ENCODE measurements at places on chromosomes 6 and 20. TPM values are rescaled to one million over a fixed set of nuclear protein-coding genes. Genes with fewer than 3 reads are reported as not detected.
A peak's percentile ranks its signal among the peaks of the same experiment; 100 is the strongest.

- peak; percentile 44 for DNase-seq
Observed at GRCh38 chr6:129251669-129252376, 368.9 kb downstream of the LAMA2 start.

DNA sequence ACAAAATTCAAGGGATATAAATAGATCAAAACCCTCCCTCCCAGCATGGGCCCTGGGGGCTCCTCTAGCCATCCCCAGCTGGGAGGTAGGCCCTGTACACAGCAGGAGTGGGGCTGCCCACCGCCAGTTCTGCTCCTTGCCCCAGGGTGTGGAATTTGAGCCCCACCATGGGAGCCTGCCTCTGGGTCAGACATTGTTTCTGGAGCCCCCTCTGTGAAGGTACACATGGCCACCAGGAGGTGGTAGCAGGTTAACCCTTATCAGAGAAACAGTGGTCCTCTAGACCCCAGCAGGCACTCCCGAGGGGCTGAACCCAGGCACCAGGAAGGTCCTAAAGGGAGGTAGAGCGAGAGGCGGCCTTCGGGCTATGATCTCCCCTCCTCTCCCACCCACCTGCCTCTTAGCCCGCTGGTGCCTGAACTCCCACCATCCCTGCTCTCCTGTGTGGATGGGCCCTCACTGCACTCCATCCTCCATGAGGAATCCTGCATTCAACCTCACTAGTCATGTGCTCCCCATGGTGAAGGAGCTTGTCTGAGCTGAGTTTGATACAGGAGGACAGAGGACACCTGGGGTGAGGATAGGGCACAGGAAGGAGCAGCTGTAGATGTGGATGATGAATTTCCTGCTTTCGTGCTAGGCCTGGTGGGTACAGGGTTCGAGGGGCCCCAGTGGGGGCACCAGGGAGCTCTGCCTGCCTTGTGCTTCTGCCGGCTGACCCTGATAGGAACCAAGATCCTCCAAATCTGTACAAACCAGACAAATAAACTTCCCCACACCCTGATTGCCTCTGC lies 114.9 kb downstream of the GRM4 start:
- no peak for DNase-seq

The NRN1 gene
- not detected for total RNA-seq

- DNase-seq, result no peak
Observed at GRCh38 chr6:162211022-162211421, 516.5 kb downstream of the PRKN start.

DNA sequence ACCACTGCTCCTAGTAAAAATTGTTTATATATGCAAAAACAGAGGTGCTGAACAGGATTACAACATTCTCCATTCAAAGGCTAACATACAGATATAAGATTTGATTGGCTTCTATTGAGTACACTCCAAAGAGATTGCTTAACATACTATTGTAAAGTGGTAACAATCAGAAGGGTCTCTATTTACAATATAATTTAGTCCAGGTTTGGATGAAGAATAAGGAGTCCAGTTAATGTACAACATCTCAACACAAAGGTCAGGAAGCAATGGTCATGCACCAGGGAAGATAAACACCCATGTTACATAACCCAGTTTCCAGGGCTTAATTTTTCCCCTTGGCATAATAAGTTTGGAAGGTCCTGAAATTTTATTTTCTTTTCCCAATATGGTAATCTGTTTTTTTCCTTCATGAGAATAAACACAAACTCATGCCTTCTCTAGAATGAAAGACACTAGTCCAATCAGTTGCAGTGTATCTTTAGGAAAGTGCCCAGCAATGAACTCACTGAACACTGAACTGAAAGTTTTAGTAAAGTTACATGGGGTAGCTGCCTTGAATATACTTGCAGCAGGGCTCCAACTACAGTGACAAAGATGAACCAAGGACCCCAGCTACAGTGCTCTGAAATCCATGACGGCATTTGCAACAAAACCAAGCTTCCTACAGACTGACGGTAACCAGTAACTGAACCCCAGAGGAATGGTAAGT lies 255.3 kb upstream of the GJE1 start:
- no peak for DNase-seq

The PRPH2 gene
- total RNA-seq, result 0.05 TPM

DNA sequence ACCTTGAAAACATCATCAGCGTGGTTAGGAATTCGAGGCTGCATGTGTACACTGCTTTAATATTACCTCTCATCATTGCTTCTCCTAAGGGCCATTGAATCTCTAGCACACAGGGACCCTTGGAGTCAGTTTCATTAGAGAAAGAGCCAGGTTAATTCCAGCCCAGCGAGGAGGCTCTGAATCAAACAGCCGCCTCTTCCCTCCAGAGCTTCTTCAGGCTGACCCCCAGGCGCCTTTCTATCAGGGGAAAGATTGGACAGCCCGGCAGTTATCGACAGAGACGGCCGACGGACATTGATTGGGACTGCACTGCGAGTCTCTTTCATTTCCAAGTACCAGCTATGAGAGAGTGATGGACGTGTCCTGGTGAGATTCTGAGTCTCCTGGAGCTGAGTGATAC lies 159.2 kb downstream of the ANKRD60 start:
- DNase-seq, result no peak

The SLC17A3 gene
- not detected for total RNA-seq

DNA sequence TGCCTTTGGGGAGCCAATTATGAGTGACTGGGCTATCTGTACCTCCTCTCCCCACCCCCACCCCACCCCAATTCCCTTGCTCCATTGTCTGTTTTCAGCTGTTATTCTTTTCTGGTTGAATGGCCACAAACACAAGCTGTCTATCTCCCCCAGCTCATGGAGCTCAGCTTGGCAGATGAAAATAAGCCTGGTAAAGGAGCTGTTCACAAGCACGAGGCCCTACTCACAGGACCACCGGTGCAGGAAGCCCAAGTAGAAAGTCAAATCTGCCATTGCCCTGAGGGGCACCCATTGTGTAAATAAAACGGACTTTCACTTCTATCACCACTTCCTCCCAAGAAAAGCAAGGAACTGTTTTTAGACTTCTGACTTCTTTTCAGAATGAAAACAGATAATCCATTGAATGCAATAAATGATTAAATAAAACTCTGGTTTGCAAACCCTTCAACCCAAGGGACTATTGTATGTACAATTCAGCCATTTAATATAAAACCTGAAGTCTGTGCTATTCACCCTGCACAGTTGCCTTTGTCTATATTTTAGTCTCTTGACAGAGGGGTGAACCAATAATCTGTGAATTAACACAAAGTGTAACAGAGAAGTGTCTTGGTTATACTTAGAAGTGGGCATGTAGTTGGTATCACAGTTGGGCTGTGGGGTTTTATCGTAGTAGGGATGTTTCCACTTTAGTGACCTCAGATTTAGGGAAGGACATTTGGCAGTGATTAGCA lies 27.7 kb downstream of the RIPOR2 start:
- DNase-seq, result no peak

GRCh38 chr6:152100183-152100618 lies 292.7 kb downstream of the ESR1 start:
- no peak for DNase-seq

- DNase-seq, result no peak
Observed at GRCh38 chr20:6040540-6040939, 13.3 kb downstream of the LRRN4 start.

DNA sequence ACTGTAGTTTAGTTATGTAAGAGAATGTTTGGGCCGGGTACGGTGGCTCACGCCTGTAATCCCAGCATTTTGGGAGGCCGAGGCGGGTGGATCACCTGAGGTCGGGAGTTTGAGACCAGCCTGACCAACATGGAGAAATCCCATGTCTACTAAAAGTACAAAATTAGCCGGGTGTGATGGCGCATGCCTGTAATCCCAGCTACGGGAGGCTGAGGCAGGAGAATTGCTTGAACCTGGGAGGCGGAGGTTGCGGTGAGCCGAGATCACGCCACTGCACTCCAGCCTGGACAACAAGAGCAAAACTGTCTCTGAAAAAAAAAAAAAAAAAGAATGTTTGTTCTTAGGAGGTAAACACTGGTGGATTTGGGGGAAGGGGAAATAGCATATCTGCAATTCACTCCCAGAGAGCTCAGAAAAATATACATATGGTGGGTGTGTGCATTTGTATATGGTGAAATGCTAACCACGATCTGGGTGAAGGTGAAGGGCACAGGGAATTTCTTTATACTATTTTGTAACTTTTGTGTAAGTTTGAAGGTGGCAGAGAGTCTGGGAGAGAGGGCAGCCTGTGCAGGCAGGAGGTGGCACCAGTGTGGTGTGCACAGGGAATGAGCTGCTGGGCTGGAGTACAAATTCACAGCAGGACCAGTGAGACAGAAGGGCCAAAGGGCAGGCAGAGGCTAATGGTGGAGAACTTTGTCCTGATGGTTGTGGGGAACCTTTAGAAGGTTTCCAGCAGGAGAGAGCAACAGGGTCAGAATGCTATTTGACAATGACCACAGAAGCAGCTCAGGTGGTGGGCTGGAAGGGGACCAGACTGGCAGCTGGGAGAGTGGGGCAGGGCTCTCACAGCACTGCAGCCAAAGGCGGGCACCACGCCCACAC lies 42.4 kb downstream of the SSR1 start:
- no peak for DNase-seq

DNA sequence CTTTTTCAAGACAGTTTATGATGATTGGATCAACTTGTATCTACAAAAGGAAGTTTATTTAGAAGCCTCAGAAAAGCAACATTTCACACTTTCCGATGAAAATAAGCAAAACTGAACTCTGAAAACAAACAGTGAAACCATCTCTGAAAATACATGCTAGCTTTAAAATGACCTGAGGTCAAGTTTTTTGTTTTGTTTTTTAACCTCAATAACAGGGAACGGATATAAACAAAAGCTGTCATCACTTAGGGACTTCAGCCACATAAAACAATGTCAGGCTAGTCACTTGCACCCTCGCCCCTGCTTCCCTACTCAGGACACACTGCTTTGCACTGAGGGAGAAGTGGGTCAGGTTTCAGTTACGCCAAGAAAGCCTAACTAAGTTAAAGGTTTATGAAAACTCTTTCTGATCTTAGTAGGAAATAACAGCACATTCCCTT lies 11.6 kb downstream of the BACH2 start:
- DNase-seq, result no peak

GRCh38 chr20:22285555-22285954 lies 298.8 kb downstream of the FOXA2 start:
- DNase-seq, result no peak

The HMGCLL1 gene
- total RNA-seq, result not detected

- DNase-seq, result no peak
Observed at GRCh38 chr20:58731192-58731591, 38.6 kb downstream of the NPEPL1 start.

GRCh38 chr6:6812427-6812826 lies 223.9 kb downstream of the LY86 start:
- no peak for DNase-seq

GRCh38 chr6:51927450-51927849 lies 160.0 kb downstream of the PKHD1 start:
- no peak for DNase-seq

GRCh38 chr20:44008806-44009678 lies 94.4 kb downstream of the TOX2 start:
- no peak for DNase-seq

The C6orf132 gene
- total RNA-seq, result 0.11 TPM

DNA sequence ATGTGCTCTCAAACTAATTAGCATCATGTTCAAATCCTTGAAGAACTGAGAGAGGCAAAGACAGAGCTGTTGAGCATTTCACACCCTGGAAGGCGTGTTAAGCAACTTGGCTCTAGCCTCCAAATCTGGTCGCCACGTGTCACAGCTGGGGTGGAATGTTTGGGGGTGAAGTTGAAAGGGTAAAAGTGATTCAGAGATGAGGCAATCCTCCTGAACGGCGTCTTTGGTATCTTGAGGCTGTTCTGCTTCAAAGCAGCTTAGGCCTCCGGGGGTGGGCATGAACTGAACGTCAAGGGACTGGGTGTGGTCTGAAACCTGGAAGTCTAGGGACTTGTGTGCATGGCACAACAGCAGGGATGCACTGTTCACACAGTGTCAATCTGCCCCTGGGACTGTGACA lies 62.3 kb downstream of the TRAM2 start:
- DNase-seq, result no peak

GRCh38 chr20:15792855-15793254 lies 780.4 kb downstream of the KIF16B start:
- no peak for DNase-seq

The E2F1 gene
- total RNA-seq, result 57.6 TPM

DNA sequence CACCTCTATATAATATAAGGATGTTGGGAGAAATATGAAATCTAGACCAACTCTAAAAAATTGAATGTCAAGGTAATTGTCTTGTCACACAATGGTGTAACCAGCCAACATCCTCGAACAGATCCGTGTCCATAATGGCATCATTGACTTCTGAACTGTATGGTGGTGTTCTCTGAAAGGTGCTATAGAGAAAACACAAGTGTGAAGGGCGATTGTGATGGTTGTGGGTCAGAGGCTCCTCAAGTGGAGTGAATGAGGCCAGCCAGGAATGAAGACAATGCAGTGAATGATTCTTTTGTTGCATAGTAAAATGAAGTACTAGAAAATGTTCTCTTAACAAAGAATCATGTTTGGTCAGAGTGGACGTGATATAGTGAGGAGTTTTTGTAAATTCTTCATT lies 58.3 kb downstream of the CARMIL1 start:
- no peak for DNase-seq

The ECT2L gene
- not detected for total RNA-seq

The UCKL1 gene
- 59.4 TPM for total RNA-seq

DNA sequence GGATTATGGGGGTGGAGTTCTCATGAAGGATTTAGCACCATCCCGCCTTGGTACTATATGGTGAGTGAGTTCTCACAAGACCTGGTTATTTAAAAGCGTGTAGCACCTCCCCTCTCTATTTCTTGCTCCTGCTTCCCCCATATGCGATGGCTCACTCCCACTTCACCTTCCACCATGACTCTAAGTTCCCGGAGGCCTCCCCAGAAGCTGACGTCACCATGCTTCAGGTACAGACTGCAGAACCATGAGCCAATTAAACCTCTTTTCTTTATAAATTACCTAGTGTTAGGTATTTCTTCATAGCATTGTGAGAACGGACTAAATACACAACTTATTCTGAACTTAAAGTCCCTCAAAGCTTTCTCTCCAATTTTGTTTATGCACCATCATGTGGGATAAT lies 163.4 kb upstream of the BMP5 start:
- DNase-seq, result no peak

GRCh38 chr20:4026093-4026601 lies 10.8 kb upstream of the RNF24 start:
- no peak for DNase-seq

DNA sequence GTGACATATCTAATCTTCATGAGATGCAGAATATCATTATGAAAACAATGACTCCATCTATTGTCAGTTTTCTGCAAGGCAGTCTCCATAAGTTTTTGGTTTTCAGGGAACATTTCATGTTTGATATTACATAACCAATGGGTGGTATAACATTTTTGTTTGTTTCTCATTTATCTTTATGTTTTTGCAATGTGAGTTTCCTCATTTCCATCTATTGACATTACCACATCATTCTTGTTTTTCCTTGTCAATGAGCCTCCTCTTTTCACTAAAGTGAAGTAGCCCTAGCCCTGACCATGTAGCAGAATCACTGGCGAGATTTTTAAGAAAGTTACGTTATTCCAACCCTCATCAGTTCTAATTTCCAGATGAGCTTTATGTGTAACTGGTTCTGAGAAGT lies 4.4 kb downstream of the EFHC1 start:
- no peak for DNase-seq

The MYLK2 gene
- not detected for total RNA-seq

The FUT9 gene
- total RNA-seq, result not detected

GRCh38 chr6:68114463-68115047 lies 520.5 kb upstream of the ADGRB3 start:
- DNase-seq, result no peak

- no peak for DNase-seq
Observed at GRCh38 chr6:159959976-159960384, 8.9 kb upstream of the IGF2R start.

The CST3 gene
- 2.0 TPM for total RNA-seq

The SPATA25 gene
- 0.73 TPM for total RNA-seq

GRCh38 chr20:9053108-9053507 lies 15.8 kb upstream of the PLCB4 start:
- no peak for DNase-seq

Measured in activated T-cell treated with anti-CD3 and anti-CD28 coated beads, Interleukin-2, amount 50 U/mL, for 4 hours (primary cell).